NCI-H446 treated with DMSO at 0.1 percent for 48 hours (cell line): ENCODE measurements at places on chromosomes 12 and 14.

GRCh38 chr14:100031506-100032281 is 33.5 kb upstream of the EVL start:
- no peak for DNase-seq

DNA sequence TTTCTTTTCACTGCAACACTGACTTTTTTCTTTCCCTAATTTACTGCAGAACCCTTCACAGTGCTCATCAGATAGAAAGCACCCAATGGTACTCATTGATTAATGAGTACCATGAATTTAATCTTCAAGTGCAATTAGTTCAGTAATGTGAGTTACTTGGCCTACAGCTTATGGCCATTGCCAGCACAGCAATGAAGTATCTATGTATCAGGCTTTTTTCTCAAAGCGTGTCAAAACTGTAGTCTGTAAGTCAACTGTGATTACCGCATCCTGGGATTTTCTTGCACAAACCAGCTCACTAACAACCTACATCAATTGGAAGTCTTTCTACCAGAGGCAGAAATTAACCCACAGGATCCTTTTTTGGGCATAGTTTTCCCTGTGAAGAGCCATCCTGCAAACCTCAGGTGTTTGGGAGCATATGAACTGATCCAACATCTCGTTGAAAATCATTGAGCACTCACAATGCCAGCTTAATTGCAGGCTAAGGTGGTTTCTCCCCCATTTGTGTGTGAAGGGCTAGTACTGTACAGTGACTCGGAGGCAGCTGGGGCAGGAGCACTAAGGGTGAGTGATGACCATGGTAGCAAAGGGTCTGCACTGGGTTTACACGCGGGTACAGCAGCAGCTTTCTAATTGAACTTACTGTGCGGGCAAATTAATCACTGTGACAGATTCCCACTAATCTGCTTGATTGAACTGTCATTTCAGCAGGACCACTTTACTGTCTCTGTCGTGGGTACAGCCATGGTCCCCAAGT is 619.3 kb downstream of the SNAPC1 start:
- DNase-seq = no peak

- no peak for DNase-seq
Observed at GRCh38 chr12:94230357-94230905, 82.1 kb downstream of the PLXNC1 start.

DNA sequence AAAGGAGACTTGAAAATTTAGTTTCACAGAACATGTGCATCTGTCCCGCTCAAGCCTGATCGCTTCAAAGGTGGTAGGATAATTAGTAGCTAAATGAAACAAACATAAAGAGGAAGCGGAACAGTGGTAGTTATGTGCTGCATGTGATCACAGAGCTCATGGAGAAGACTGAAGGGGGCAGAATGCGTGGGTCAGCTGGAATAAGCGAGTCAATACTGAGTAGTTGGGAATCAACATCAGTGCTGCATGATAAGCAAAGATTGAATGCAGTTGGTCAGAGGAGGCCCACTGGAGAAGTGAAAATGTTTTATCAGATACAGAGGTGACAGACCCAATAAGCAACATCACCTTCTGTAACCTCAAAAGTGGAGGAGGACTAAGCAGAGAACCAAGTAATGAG is 95.1 kb upstream of the RFX4 start:
- no peak for DNase-seq

DNA sequence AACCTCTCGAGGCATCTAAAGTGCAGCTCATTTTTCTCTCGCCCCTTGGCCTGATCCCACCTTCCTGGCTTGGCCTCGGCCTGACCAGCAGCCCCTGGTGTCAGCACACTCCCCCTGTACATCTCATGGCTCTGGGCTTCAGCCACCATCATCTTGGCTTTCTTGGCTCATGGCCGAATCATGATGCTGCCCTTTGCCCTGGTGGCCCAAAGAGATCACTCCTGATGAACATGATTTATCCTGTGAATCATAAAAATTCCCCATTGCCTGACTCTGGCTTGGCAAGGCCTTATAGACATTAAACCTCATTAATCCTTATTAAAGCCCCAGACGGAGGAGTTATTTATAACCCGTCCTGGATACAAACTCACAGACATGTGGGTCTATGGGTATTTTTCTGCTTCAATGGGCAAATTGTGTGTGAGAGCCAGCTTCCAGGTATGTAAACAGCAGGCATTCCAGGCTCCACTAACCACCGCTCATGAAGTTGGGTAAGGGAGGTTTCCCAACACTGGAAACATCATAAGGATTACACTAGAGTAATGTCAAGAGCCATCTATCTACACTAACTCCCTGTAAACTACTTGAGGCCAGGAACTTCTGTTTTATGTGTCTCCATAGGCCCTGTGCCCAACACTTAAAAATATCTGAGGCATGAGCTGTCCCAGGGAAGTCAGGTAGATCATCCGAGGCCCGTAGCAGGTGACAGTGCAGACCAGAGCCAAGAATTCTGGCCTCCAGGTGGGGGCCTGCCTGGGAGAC is 171.2 kb downstream of the TTC8 start:
- peak; percentile 40 for DNase-seq

- DNase-seq = no peak
Observed at GRCh38 chr14:37093364-37093763, 79.0 kb downstream of the SLC25A21 start.

DNA sequence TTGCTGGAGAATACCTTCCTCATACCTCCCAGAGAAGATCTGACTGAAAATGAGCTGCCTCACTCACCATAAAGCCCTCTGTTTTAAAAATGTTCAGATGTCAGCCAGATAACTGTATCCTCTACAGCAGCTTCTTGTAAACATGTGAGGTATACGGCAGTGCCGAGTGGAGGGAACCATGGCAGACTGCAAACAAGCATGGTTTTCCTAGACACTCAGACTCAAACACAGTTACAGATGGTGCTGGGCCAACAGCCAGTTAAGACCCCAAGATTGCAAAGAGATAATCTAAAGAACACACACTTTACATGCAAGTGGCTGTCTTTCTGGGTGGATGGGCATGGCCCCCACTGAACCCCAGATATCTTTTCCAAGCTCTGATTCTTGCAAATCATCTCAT is 16.6 kb upstream of the CCDC177 start:
- DNase-seq = no peak
